ENCODE measurements at places on chromosomes 11 and 22.

DNA sequence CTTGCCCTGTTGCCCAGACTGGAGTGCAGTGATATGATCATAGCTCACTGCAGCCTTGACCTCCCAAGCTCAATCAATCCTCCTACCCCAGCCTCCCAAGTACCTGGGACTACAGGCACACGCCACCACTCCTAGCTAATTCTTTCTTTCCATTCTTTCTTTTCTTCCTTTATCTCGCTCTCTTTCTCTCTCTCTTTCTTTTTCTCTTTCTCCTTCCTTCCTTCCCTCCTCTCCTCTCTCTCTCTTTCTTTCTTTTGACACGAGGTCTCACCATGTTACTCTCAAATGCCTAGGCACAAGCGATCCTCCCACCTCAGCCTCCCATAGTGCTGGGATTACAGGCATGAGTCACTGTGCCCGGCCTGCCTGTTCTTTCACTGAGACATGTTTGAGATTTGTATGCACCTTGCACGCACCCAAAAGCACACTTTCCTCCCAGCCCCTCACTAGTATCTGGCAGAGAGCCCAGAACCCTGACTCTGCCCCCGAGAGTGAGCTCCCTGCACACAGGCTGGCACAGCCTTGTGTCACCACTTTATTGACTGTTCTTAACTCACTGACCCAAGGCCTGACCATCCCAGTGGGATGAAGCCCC lies 56.8 kb downstream of the CD6 start:
- peak; percentile 51 for DNase-seq

- DNase-seq: no peak
Measured at GRCh38 chr11:10311802-10312201, 6.9 kb downstream of the ADM start.

DNA sequence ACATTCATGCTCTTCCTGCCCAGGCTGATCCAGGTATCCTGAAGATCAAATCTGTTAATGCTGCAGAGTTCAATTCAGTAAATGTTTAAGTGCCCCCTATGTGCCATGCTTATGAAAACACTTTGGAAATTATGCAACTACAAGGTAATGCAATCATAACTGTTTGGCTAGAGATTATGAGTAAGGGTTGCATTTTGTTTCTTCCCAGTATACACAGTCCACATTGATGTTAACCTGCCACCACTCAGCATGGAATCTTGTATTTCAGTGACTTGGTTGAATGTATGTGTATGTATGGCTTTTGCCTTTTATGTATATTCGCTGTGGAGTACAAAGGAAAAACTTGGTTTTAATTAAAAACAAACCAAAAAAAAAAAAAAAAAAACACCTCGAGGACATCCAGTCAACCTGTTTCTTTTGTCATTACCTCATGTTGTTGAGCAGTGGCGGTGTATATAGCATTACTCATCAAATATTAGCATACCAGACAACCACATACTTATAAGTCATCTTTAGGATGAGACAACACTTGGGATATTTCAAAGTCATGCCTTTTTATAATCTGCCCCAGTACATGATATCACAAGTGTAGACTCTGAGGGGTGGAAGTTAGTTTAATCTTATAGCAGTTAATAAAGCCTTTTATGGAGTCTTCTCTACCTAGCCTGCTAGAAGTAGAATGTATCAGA lies 86.1 kb upstream of the HORMAD2 start:
- no peak for DNase-seq

GRCh38 chr11:122852074-122852795 lies 13.9 kb downstream of the CRTAM start:
- peak; percentile 10 for DNase-seq

- DNase-seq: no peak
Measured at GRCh38 chr22:46280999-46281623, 13.3 kb downstream of the TTC38 start.

- no peak for DNase-seq
Measured at GRCh38 chr11:111935317-111936039, 1.7 kb upstream of the DIXDC1 start.

DNA sequence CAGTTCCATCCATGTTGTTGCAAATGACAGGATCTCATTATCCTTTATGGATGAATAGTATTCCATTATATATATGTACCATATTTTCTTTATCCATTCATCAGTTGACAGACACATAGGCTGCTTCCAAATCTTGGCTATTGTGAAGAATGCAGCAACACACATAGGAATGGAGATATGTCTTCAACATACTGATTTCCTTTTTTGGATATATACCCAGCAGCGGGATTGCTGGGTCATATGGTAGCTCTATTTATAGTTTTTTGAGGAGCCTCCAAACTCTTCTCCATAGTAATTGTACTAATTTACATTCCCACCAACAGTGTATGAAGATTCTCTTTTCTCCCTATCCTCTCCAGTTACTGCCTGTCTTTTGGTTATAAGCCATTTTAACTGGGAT lies 383.9 kb upstream of the CHORDC1 start:
- no peak for DNase-seq

- no peak for DNase-seq
Measured at GRCh38 chr11:70230151-70230839, 27.2 kb downstream of the FADD start.

DNA sequence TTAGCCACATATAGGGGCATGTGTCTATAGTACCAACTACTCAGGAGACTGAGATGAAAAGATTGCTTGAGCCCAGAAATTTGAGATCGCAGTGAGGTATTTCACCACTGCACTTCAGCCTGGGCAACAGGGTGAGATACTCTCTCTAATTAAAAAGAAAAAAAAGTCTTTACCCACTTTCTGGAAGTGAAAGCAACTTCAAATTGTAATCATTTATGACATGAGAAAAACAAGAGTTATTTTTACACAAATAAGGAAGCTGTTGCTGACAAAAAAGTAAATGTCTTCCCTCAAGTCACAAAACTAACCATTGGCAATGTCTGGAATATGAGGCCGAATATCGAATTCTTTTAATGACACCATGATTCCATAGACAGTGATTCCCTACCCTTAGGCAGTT lies 71.4 kb downstream of the GLYATL1 start:
- no peak for DNase-seq

DNA sequence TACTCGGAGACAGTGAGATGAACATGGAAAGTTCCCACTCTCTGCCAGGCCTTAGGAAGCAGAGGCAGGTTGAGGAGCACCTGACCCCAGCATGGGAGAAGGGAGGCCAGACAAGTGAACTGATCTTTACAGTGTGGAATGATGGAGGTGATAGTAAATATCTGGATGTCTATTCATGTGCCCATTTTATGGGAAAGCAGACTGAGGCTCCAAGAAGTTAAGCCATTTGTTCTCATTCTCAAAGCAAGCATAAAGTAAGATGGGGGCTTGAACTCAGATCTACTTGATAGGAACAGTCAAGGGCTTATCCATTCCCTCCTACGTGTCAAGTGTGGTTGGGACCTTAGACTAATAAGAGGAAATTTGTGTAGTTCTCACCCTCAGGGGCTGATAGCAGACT lies 461.5 kb downstream of the MN1 start:
- no peak for DNase-seq

DNA sequence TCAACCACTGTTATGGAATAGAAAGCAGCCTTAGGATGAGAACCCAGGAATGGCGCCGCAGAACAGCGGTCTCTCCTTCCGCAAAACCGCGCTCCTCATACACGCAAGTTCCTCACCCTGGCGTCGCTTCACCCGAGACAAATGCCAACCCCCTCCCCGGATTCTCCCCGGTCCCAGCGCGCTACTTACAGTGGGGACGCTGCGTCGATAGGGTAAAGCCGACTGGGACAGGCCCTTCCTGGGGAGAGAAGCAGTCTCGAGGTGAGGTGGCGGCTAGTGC lies 287 bp downstream of the RPS13 start:
- DNase-seq: no peak

GRCh38 chr11:119427279-119427678 lies 4.3 kb upstream of the THY1 start:
- DNase-seq: no peak

GRCh38 chr11:8613036-8613435 lies 19.0 kb upstream of the STK33 start:
- DNase-seq: no peak

DNA sequence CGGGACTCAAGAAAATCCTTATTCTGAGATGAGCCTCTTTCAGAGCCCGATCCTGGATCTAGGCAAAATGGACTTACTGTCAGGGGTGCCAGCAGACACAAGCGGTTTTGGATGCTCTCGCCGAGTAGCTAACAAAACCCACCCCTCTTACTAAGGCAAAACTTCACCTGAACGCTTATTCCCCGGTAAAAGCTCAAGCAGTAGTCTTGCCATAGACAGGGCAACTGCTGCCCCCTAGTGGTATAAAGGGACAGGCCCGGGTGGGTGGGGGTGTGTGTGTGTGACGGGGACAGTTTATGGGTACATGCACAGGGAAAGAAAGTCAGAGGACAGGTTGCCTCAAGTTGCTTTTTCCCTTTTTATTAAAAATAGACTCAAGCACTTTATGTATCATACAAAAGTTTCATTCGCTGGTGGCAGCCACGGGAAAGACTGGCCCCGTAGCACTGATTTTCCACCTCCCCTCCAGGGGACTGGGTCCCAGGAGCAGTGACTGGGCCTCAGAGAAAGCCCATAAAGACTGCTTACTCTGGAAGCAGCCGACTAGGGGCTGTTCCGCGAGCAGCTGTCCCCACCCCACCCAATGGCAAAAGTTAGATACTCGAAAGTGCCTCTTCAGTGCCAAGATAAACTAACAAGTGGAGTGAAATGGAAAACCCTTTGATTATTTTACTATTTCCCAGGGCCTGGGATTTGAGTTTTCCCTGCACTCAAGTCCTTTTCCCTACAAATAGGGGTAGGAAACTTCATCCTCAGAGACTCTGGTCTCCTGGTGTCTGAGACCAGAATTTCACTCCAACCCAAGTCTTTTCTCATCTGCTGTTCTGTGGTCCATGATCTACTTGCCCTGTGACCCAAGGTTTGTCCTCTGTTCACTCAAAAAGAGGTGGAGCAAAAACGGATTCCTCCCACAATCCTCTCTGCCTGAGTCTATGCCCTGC lies 4.7 kb downstream of the YPEL4 start:
- DNase-seq: peak; percentile 88

- DNase-seq: no peak
Measured at GRCh38 chr11:128739589-128739988, 45.7 kb downstream of the FLI1 start.

DNA sequence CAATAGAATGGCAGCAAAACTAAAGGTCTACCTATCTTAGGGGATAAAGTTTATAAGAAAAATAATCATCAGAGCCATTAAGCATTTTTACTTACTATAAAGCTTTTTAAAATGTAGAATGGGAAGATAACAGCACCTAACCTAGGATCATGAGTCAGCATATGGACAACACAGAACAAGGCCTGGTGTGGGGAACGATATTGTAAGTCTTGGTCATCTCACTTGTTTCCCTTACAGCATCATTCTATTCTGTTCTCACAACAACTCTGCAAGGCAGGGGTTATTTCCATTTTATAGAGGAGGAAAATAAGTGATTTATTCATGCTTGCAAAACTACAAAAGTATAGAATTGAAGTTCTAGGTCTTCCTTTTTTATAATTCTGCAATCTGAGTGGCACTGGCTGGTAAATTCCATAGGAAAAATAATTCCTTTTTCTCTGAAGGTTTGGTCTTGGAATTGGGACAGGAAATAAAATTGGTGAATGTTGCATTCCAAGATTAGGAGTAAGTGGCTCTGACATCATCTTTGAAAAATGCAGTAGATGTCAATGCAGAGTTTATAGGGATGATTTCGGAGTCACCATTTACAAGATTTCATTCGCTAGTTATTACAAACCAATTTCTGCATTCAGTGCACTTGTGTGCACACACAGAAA lies 423.0 kb downstream of the DYNC2H1 start:
- no peak for DNase-seq

GRCh38 chr11:19853016-19853415 lies 140.4 kb downstream of the NAV2 start:
- no peak for DNase-seq

DNA sequence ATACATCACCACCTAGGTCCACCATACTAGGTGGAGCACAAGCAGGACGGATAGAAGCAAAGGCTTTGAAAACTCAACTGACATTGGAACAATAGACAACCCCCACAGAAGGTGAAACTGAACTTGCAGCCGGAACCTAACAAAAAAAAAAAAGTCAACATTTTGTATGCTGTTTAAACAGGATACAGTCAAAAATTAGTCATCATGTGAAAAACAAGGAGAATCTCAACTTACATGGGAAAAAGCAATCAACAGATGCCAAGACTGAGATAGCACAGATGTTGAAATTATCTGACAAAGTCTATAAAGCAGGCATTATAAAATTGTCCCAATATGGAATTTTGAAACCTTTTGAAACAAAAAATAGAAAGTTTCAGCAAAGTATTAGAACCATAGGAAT lies 123.8 kb downstream of the RAB38 start:
- DNase-seq: no peak

GRCh38 chr11:73365352-73366264 lies 10.6 kb upstream of the RELT start:
- no peak for DNase-seq

DNA sequence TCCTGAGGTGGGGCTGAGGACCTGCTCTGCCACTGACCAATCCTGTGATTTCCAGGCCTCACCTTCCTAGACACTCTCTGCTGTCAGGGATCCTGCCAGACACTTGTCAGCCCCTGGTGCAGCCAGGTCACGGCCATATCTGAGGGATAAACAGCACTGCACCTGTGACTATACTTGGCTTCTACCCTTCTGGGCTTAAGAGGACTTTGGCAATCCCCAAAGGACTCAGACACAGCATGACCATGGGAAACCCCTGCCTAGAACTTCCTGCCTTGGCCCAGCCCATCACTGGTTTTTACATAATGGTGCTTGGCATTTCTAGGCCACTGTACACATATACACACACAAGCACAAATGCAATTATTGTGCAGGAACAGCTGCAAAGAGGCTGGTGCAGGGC lies 11.6 kb upstream of the OLFML1 start:
- DNase-seq: no peak

DNA sequence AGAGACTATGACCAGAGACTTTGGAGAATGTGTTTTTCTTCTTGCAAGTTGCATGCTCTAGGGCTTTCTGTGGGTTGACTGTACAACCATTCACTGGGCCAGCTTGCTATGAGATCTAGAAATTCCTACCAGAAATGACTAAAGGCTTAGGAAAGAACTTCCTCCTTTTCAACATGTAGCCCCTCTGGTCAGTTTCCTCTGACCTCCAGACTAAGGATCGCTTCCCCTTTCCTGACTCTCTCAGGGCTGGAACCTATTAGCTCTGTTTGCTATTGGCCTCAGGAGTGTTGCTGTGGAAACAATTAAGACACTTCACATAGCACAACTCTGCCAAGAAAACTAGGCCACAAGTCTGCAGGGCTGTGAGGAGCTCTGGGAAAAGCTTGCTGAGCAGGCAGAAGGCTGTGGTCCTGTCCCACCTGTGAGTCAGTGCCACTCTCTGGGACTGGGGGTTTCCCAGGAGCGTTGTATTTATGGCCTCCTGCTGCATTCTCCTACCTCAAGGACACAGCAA lies 10.7 kb downstream of the CRY2 start:
- no peak for DNase-seq

GRCh38 chr11:71429701-71430100 lies 18.5 kb downstream of the DHCR7 start:
- no peak for DNase-seq

All from stimulated activated CD4-positive, alpha-beta T cell treated with anti-CD3 and anti-CD28 coated beads, Interleukin-4, amount 100 ng/mL, for 48 hours (primary cell).